ENCODE measurements at places on chromosomes 2 and 18.
A peak's percentile ranks its signal among the peaks of the same experiment; 100 is the strongest.

DNA sequence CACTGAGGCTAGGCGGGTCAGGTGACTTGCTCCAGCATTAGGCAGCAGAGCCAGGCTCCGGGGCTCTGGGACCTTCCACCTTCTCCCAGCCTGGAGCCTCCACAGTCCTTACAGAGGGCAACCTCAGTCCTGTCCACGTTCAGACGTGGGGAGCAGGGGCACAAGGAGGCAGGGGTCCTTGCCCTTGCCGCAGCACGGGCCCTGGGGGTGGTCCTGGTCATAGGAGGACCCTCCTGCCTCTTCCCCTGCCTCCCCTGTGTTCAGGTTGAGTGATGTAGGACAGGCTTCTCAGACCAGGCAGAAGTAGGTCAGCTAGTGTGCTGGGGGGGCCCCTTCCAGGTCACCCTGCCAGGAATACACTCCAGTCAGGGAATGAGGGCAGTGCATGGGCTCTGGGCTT lies 5.4 kb upstream of the ARHGEF4 start:
- DNase-seq: no peak

DNA sequence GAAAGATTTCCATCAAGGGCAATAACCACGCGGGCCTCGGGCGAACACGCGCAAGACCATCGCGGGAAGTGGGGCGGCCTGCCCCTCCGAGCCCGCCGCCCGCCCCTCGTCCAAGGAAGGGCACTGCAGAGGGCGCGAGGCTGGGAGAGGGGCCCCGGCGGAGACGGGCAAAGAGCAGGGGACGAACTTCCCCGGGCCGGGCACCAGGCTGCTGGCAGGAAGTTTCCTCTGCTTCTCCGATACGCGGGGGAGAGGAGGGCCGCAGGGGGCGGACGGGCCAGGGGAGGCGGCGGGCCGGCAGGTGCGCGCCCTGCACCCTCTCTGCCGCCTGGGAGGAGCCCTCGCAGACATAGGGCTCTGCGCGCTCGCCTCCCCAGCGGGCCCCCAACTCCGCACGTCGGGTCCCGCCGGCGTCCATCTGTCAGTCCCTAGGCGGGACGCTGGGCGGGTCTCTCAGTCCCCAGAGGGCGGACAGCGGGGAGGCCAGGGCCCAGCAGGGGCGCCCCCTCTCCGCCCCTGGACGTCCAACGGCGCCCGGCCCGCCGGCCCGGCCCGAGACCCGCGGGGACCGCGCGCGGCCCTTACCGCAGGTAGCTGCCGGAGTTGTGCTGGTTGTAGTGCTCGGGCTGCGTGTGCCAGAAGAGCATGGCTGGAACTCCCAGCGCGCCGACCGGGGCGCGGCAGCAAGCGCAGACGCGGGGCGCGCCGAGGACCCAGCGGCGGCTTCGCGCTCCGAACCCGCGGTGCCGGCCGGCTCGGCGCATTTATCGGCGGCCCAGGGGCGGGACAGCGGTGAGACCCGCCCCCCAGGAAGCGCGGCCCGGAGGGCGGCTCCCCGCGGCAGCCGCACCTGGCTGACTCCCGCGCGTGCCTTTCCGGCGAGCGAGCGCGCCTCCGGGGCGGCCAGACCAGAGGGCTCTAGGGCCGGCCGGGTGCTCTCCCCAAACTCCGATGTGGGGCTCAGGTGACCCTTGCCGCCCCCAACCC lies at the start of gene TFCP2L1:
Gene TFCP2L1, minus strand, starts transcription at position 740 of the 987 bp plus-strand sequence. Its CDS starts 93 bp downstream, at position 647.
- DNase-seq: no peak

GRCh38 chr2:120764991-120765677 lies 29.5 kb downstream of the GLI2 start:
- no peak for DNase-seq

- DNase-seq: no peak
Measured at GRCh38 chr2:211205836-211206235, 649.4 kb downstream of the CPS1 start.

- no peak for DNase-seq
Measured at GRCh38 chr18:77702686-77703085, 453.0 kb downstream of the GALR1 start.

DNA sequence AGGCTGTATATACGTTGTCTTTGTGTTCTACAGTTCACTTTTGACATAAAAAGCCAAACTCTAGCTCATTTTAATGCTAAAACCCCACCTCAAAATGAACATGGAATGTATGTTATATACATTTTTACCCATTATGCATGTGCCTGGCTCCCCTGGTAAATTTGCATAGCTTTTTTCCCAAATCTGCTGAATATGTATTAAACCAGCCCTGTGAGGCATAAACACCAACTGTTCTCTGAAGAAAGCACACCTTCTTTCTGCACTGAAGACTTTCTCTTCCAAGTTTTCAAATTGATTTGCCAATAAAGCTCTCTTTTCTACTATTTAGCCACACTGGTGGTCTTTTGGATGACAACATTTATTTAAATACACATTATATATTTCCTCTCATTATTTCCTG lies 549.4 kb downstream of the TRIB2 start:
- no peak for DNase-seq

DNA sequence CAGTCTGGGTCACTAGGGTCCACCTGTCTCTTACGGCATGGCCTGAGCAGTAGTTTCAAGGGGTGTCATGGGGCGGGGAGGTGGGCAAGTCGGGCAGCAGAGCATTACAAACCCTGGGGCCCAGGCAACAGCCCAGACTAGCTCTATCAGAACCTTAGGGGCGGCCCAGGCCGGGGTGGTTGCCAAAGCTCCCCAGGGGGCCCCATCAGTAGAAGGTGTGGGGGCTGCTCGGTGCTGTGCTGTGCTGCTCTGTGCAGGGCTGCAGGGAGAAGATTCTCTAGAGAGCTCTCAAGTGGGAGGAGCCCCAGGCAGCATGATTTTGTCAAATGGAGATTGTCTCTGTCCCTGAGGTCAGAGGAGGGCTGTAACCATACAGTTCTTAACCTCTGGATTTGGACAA lies 36.4 kb upstream of the SLC14A1 start:
- peak; percentile 56 for DNase-seq

- DNase-seq: no peak
Measured at GRCh38 chr2:123917241-123917640, 107.8 kb upstream of the CNTNAP5 start.

DNA sequence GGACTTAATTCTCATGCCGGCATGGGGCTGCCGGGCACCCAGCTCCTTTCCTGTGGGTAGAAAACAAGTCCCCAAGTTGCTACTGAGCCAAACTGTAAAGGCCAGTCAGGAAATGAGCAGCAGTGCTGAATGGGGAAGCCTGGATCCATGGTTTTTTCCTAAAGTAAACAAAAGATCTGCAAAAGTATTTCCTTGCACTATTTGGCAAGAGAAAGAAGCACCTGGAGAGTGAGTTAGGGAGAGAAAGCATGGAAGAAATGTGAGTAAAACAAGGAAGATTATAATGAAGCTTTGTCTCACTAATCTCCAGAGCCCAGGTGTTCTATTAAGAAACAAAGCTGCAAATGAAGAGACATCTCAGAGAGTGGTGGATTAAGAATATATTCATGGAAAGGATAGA lies 117.6 kb downstream of the METTL8 start:
- DNase-seq: no peak

DNA sequence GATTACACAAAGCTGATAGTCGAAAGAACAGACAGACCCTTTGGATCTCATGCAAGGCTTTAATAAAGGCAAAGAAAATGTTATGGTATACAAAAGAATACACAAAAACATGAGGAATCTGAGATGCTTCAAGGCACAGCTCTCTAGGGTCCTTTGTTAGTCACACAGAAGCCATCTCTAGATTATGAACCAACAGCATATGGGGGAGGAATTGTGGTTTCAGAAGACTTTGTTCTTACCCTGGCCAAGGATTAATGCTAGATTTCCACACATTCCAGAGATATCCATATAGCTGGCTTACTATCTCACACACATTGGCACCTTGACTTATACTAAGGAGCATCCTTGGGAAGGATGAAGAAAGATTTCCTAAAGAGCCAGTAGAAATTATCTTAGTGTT lies 206.1 kb downstream of the GULP1 start:
- DNase-seq: no peak

- no peak for DNase-seq
Measured at GRCh38 chr2:45269149-45269793, 260.0 kb upstream of the SIX2 start.

DNA sequence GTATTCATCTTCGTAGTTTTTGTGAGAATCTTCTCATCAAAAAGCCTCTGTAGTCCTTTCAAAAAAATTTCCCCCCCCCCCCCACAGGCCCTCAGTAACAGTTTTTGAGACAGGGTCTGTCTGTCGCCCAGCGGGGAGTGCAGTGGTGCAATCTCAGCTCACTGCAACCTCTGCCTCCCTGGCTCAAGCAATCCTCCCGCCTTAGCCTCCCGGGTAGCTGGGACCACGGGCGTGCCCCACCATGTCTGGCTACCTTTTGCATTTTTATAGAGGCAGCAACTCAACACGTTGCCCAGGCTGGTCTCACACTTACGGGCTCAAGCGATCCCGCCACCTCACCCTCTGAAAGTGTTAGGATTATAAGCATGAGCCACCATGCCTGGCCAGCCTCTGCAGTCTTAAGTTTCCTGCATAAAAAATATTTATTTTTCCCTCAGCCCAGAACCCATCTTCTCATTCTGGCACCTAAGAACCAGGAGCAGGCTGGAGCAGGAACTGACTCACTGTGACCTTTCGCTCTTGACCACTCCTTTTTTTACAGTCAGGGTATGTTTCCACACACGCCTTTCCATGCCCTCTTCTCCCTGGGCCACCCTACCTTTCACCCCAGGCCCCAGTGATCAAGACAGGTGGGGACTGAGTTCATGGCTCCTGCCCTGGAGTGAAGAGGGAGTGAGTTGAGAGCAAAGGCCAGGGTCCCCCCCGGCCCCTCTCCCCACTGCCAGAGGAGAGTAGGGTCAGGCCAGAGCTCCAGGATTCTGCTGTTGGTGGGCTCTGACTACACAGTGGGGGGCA lies 32.5 kb upstream of the NT5DC4 start:
- DNase-seq: no peak

GRCh38 chr18:62583376-62583775 lies 60.6 kb downstream of the ZCCHC2 start:
- no peak for DNase-seq

DNA sequence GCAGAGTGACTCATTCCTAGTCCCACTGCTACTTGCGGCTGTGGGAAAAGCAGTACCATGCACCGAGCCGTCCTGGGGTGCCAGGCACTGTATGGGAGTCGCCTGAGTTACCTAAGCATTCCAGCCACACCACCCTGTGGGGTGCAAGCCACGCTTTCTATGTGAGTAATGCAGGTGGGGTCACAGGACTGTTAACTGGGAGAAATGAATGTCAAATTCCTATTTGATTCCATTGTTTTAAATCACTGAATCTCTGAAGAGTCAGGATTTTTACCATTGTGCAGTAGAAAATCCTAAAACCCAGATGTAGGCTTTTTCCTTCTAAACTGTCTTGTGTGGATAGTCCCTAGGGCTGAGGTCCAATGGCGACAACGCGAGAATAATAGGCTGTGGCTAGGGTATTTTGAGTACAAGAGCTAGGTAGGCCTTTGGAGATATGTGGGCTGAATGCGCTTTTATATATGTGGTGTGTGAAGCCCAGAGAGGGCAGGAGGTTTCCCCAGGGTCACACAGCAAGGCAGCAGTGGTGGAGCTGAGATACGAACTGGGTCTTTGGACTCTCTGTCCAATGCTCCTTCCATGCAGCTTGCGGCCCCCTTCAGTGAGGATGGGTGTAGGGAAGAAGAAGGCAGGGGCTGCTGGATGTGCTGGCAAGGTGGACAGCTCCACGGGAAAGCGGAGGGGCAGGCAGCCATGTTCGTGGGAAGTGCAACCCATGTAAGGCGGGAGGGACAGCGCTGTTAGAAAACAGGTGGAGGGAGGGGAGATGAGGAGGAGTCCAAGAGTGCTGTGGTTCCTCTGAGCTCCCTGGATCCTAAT lies 83.2 kb downstream of the DDX1 start:
- DNase-seq: no peak

DNA sequence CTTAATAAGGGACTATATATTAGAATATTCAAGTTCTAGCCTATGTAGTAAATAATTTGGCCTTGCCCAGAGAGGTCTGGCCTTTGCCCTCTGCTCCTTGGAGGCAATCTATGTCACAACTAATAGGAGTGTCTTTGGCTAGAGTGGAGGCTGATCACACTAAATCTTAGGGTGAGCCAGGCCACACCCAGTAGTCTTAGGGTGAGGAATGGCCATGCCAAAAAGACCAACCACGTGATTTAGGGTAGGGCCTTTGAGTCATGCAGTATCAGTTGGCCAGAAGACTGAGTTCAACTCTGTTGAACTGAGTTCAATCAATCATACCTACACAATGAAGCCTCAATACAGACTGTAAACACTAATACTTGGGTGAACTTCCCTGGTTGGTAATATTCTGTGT lies 26.0 kb upstream of the FLACC1 start:
- DNase-seq: peak; percentile 80

- no peak for DNase-seq
Measured at GRCh38 chr2:75807992-75808391, 97.3 kb upstream of the GCFC2 start.

DNA sequence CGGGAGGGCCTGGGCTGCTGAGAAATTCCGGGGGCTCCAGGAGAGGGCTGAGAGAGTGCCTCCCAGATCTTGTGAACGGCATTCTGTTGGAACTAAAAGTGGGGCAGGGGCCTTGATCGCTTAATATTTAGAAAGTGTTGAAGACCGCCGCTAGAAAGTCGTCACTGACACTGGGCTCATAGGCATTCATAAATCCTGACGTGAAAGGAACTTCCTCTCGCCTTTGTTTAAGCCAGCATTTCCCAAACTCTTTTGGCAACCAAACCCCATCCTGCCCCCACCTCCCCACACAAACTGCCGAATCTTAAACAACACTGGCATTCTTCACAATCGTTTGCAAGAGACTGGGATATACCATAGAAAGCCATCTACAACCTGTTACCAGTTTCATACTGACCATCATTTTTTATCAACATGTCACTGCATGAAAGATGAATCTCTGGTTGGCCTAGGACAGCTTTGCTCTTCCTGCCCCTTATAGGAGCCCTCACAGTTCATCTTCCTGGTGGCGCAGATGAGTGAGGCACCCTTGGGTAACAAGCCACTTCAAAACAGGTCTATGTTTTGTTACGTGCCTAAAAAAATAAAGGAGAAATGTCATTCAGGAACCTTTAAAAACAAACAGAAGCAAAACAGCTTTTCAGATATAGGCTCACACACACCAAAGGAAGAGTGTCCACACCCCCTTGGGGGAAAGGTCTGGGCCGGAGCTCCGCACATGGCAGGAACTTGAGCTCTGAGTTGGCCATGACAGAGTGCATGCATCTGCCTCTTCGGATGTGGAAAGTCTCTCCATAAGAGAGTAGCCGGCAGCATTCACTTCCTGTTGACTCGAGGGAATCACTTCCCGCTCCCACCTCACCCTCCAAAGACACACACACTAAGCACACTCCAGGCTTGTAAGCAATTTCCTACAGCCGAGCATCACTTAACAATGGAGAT lies 13.0 kb downstream of the MTERF4 start:
- no peak for DNase-seq

Measured in hematopoietic multipotent progenitor cell treated with erythropoietin and hydrocortisone succinate and interleukin-3 and kit ligand, for 15 days (in vitro differentiated cells).